ENCODE measurements at places on chromosomes 7 and 10.
A peak's percentile ranks its signal among the peaks of the same experiment; 100 is the strongest.

DNA sequence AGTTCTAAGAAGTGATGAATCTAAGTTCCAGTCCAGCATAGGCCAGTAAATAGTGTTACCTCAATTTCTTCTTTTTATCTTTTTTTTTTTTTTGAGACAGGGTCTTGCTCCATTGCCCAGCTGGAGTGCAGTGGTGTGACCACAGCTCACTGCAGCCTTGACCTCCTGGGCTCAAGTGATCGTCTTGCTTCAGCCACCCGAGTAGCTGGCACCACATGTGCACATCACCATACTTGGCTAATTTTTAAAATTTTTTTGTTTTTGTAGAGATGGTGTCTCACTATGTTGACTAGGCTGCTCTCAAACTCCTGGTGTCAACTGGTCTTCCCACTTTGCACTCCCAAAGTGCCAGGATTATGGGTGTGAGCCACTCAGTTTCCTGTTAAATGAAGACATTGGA, 126.6 kb upstream of the LYZL2 start:
- no peak for DNase-seq

- no peak for DNase-seq
Measured at GRCh38 chr7:24130631-24131030, 153.4 kb upstream of the NPY start.

GRCh38 chr10:127534496-127534895, 14.6 kb upstream of the NPS start:
- no peak for DNase-seq

- no peak for DNase-seq
Measured at GRCh38 chr10:3150961-3151360, 21.6 kb downstream of the PITRM1 start.

- no peak for DNase-seq
Measured at GRCh38 chr10:71237843-71238623, 25.7 kb downstream of the UNC5B start.

DNA sequence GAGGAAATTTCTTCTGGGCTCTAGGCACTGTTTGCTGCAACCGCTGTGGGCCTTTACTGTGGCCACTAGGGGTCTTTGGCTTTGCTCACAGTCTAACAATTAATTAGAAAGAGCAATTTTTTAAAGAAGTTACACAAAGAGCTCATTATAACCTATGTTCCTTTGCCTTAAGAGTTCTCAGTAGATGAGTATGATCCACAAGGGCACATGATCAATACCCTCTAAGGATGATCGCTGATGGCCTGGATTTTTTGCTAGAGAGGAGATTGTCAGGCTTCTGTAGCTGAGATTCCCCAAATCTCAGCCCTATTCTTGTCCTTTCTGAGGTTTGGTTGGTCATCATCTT, 80.8 kb upstream of the RHOBTB1 start:
- peak; percentile 26 for DNase-seq

GRCh38 chr7:131816391-131817007, 260.1 kb upstream of the PODXL start:
- no peak for DNase-seq

DNA sequence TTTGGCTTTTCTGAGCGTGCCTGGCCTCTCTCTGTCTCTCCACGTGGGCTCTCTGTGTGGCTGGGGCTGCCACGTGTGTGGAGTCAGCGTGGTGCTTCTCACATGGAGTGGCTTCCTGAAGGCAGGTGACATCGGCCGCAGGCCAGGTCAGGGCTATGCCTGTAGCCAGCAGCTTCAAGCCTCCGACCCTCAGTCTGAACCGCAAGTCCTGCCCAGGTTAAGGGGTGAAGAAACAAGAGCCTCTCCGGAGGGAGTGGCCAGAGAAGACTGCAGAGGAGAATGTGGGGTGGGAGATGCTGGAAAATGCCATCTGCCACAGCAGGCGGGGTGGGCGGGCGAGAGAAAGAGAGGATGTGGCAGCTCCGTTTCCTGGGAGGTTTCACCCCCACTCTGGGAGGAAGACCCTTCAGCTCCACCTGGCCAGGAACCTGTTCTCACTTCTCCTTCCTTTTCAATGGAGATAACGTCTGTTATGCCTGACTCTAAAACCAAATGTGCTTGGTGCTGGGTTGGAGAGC, 14.3 kb upstream of the VIPR2 start:
- DNase-seq = no peak

DNA sequence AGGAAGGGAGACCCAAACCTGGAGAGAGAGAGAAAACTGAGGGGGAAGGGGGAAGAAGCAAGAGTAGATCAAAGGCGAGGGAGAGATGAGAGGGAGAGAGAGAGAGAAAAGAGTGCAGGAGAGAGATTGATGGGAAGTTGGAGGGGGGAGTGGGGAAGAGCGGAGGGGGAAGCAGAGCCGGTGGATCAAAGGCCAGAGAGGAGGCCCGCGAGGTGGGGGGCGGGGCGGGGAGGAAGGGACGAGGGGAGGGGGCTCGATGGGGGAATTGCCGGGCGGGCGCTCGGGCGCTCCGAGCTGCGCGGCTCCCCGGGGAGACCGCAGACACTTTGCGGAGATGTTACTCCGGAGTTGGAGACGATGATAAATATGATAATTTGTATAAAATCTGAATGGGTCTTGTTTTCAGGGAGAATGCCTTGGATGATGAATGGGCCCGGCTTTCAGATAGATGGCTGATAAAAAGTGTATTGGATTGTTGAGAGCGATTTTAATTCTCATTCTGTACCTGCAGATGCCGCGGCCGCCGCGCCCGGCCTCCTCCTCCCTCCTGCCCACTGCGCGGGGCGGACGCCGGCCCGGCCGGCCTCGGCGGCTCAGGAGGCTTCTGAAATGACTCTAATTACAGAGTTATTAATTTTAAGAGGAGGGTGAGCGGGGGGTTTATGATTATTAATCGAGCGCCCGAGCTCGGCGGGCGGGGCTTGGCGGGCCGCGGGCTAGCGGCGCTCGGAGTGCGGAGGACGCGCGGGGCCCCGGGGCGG, 21.4 kb upstream of the PAX2 start:
- DNase-seq = no peak

- no peak for DNase-seq
Measured at GRCh38 chr7:151377406-151377805, 32.4 kb downstream of the WDR86 start.
